GM12891 (cell line): ENCODE measurements at places on chromosomes 16 and 17.

DNA sequence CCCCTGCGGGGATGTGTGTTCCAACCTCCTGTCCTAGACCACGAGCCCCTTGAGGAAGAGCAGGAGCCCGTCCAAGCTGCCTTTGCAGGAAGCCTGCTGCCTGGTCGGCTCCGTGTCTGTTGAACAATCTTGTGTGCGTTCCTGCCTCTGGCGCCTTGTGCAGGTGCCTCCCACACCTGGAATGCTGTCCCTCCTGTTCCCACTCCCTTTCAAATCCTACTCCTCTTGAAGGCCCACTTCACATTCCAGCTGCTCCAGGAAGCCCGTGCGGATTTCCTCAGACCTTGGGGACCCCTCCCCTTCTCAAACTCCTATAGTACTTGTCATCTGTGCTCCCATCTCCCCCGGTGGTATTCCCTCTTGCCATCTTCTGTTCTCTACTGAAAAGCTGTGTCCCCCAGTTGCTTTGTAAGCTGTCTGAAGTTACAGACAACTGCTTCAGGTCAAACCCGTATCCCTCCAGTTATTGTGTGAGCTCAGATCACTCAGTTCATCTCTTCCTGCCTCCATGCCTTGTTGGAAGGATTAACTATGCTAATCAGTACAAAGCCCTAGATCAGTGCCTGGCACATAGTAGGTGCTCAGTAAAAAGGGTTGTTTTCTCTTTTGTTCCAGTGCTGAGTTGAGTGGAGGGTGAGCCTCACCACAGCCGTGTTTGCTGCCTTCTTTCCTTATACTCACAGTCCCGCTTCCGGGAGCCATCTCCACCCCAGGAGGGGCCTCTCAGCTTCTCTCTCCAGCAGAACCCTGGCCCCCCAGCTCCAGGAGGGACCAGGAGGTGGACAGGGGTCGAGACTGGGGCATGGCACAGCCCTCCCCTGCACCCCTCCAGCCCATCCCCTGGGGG is 241.8 kb upstream of the CIBAR2 start:
- no peak for DNase-seq

- no peak for DNase-seq
These were observed 37.0 kb downstream of the TMC7 start for GRCh38 chr16:19020689-19021088.

- DNase-seq: no peak
These were observed 62.0 kb upstream of the NUDT7 start for GRCh38 chr16:77660311-77660710.

DNA sequence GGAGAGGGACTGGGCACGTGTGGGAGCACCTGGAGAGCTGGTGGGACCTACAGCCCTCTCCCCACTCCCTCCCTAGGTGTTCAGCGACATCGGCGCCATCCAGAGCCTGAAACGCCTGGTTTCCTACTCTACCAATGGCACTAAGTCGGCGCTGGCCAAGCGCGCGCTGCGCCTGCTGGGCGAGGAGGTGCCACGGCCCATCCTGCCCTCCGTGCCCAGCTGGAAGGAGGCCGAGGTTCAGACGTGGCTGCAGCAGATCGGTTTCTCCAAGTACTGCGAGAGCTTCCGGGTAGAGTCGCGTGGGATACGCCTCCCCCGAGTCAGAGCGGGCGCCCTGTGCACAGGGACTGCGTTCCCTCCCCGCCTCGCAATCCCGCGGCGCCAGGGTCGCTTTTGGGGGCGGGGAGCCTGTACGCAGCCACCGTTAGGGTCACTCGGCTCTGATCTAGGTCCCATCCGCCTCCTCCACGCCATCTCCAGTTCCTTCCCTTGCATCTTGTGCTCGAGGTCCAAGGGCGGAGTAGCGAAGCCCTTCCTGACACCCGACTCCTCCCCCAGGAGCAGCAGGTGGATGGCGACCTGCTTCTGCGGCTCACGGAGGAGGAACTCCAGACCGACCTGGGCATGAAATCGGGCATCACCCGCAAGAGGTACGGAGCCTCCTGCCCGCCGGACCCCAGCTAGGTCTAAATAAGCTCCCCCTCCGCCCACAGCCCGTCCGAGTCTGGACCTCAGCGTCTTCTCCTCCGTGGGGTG is 13.0 kb downstream of the SARM1 start:
- DNase-seq: peak; percentile 67

DNA sequence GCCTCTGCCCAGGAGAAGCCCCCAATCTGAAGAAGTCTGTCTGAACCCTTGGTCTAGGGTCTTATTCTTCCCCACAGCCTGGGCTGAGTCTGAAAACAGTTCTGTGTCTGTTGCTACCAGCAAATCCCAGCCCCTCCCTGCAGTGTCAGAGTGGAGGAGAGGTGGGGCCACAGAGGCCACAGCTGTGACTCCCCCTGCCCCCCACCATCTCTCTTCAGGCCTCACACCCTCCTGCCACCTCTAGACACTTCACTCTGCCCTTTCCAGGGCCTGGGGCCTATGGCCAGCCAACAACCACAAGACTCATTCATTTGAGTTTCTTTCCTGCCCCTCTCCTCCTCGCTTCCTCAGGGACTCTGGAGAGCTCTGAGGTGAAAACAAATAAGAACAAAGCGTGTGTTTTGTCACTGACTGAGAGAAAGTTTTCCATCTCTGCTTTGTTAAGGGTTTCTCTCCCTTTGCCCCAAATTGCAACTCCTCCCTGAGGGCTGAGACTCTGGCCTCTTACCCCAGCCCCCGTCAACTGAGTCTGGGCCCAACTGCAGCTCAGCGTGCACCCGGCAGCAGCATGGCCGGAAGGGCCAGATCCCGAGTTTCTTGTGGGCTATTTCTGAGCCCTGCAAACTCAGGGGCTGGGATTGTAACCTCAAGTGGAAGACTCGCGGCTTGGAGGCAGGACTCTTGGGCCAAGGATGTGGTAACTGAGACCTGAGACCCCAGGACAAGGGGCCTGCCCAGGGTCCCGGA is 13.2 kb downstream of the C17orf50 start:
- no peak for DNase-seq

GRCh38 chr17:42456223-42457106 is 2.2 kb upstream of the ATP6V0A1 start:
- no peak for DNase-seq

DNA sequence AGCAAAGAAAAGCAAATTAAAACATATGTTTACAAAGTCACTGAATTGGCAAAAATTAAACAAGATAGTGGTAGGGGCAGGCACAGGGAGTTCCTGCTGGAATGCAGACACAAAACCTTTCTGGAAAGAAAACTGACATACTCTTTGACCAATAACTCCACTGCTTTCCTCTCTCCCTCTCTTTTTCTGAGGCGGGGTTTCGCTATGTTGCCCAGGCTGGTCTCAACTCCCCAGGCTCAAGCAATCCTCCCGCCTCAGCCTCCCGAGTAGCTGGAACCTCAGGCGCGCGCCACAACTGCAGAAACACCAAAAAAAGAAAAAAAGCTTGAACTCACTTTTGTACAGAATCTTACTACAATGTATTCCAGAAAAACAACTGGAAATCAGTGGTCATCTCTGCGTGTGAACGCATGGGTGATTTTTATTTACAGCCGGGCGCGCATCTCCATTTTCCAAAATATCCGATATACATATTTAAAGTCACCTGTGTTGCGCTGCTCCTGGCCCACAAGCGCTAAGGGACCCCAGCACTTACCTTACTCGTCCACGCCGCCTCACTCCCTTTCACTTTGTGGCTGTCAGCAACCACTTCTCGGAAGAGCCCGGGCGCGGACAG is 480 bp downstream of the TXNL4B start:
- no peak for DNase-seq
